CD4-positive, alpha-beta memory T cell (primary cell): ENCODE measurements at places on chromosomes 11 and 22.
A peak's percentile ranks its signal among the peaks of the same experiment; 100 is the strongest.

GRCh38 chr11:39367534-39367933 lies 2091.9 kb downstream of the LRRC4C start:
- no peak for DNase-seq

- peak; percentile 83 for DNase-seq
Measured at GRCh38 chr22:30943368-30943767, 25.2 kb downstream of the MORC2 start.

DNA sequence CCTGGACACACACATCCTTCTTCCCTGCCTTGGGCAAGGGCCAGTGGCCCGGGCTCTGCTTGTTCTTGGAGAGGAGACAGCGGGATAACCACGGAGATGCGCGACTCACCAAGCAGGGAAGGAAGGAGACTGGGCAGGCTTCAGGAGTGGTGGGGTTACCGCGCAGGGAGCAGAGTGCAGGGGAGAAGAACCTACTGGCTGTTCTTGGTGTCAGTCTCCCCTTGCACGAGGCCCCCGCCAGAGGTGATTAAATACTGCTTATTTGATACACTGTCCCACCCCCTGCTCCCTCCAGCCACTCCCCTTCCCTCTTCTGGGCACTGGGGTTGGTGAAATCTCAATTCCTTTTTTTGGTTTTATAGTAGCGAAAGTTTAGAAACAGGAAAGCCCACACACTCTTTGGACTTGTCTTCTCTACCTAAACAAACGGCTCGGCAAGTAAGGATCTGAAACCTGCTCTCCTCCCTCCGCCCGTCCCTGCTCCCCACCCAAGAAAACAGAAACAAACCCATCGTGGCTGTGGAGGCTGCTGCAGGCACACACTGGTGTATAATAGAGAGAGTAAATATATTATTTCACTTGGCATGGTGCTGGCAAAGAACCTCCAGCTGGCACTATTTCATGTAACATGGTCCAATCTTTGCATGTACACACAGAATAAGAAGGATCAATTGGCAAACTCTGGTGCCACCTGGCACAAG lies 10.8 kb downstream of the LARGE2 start:
- no peak for DNase-seq

- DNase-seq, result no peak
Measured at GRCh38 chr11:65440831-65441499, 18.4 kb downstream of the NEAT1 start.

GRCh38 chr11:69436041-69436982 lies 45.2 kb upstream of the LINC01488 start:
- DNase-seq, result no peak

GRCh38 chr11:82229341-82229740 lies 504.3 kb downstream of the FAM181B start:
- no peak for DNase-seq
